ENCODE measurements at places on chromosomes 2 and 18.

DNA sequence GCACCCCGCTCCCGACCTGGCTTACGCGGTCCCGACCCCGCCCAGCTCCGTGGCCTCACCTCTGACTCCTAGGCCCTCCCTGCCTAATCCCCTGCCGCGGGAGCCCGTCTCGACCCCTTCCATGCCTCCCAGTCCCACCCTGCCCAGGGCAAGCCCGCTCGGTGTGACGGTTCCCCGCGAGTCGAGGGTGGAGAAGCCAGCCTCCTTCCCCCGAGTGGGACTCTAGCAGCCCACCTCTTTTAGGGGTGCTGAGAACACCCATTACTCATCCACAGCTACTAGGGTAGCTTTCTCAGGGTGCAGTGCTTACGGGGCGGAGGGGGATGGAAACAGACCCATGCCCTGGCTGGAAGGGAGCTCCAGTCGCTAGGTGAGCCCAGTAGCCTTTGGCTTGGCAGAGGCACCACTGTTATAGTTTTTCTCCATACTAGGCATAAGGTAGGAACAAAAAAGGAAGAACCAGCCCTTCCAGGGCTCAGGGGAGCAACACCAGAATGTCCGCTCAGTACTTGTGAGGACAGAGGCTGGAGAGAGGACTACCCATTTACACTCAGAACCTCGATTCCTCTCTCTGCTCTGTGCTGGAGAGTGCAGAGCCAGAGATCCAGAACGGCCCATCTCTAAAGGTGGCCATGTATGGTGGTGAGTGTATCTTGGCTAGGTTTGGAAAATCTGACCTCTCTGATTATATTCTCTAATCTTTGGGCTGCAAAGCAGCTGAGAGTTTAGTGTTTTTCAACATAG is 606 bp downstream of the AGBL5 start:
- no peak for DNase-seq

- no peak for DNase-seq
These were observed 224.9 kb upstream of the BOD1L2 start for GRCh38 chr18:56921896-56922480.

- no peak for DNase-seq
These were observed 38.6 kb upstream of the EPHA4 start for GRCh38 chr2:221610675-221611074.

GRCh38 chr2:26203906-26204305 is 31.0 kb downstream of the GAREM2 start:
- no peak for DNase-seq

- no peak for DNase-seq
These were observed 1.9 kb downstream of the CNPPD1 start for GRCh38 chr2:219174801-219175200.

DNA sequence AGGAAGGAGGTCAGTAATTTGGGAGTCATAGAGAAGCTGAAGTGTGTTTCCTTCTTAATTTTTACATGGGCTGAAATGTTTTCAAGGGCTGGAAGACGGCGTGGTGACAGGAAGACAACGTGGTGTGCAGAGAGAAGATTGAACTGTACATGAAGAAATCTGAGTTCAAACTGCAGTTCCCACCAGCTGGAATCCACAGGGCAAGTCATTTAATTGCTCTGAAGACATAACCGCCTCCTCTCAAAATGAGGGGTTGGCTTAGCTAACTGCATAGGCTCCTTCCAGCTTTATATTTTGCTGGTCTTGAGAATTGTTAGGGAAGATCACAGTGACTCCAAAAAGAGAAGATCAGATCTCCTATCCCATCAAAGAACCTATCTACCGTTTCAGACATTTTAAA is 103.9 kb downstream of the SLC8A1 start:
- no peak for DNase-seq

- no peak for DNase-seq
These were observed 8.8 kb upstream of the PRSS56 start for GRCh38 chr2:232511336-232511890.

DNA sequence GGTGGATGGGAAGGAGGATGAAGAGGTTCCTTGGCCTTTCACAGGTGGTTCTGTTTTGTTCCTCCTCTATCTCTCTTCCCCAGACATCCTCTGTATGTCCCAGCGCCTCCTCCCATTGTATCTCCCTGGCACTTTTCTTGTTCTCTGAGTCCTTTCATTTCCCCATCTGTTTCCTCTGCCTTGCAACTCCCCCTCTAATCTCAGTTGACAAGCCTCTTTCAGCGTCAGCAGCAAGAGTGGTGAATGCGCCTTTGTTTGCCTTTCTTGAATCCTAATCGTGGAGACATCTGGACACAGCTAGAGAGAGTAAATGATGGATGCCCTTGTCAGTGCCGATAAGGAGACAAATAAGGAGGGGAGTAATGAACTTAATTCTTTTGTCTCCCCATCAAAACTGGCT is 167.0 kb downstream of the NDUFA10 start:
- DNase-seq, result no peak

GRCh38 chr2:20818820-20819219 is 4.1 kb downstream of the LDAH start:
- no peak for DNase-seq

- no peak for DNase-seq
These were observed 104.5 kb downstream of the VAPA start for GRCh38 chr18:10018289-10018688.

- DNase-seq, result no peak
These were observed 21.6 kb downstream of the MAP4K4 start for GRCh38 chr2:101718993-101719571.

DNA sequence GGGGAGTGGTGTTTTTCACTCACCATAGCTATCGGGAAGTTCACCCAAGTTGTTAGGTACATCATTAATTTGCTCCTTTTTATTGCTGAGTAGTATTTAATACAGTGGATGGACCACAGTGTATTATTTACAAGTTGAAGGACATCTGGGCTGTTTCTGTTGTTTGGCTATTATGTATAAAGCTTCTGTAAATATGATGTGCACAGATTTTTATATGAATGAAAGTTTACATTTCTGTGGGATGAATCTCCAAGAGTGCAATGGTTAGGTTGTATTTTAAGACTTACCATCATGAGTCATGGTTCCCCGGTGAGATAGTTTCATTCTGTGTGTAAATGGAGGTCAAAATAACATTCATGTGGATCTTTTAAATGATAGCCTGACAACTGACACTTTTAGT is 337.4 kb downstream of the PTPRM start:
- DNase-seq, result peak; percentile 71

- no peak for DNase-seq
These were observed 146.7 kb upstream of the SMIM21 start for GRCh38 chr18:75574187-75574586.

DNA sequence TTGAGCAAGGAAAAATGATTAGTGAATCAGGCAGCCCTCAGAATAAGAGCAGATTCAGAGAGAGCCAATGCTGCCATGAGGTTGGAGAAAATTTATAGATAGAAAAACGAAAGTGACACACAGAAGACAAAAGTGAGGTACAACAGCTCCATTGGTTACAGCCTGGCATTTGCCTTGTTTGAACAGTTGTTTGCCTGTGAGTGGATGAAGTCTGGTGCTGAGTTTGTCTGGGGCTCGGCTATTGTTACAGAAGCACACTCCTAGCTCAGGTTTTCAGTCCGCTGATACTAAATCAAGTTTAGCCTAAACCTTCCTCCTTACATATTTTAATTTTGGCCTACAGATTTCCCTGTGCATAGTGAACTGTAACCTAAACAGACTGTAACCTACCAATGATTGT is 387.8 kb upstream of the RAB12 start:
- no peak for DNase-seq

DNA sequence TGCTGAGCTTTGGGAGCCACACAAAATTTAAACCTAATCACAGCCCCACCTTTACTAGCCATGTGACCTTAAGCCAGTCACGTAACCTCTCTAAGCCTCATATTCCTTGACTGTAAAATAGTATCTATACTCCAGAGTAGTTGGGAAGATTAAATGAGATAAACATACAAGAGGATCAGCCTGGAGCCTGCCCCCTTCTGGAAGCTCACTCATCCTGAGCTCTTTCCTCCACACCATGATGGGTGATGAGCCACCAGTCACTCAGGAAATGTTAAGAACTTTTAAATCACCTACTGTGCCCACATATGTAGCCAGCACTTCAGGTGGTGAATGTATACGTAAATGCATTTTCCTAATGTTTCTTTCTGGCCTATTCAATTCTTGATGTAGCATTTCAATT is 195.9 kb upstream of the DDX18 start:
- DNase-seq, result no peak

GRCh38 chr2:80153151-80153550 is 151.4 kb downstream of the LRRTM1 start:
- DNase-seq, result peak; percentile 19

- peak; percentile 81 for DNase-seq
These were observed 158.8 kb downstream of the TMEFF2 start for GRCh38 chr2:192035731-192036442.

DNA sequence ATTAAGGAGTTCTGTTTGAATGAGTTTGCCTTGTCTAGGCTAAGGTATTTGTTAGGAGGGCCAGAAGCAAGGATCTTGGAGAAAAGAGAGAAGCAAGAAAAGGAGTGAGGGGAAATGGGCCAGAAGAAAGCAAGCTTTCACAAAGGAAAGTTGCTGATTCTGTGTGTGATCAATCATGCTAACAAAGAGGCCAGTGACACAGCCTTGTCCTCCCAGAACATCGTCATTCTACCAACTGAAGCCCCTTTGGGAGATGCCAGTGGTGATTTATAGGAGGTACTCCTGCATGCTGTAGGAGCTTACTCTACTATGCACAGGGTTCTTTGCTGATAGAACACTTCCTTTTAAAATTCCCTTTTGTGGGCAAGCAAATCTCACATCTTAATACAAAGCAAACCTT is 449.2 kb upstream of the SPRED2 start:
- no peak for DNase-seq

DNA sequence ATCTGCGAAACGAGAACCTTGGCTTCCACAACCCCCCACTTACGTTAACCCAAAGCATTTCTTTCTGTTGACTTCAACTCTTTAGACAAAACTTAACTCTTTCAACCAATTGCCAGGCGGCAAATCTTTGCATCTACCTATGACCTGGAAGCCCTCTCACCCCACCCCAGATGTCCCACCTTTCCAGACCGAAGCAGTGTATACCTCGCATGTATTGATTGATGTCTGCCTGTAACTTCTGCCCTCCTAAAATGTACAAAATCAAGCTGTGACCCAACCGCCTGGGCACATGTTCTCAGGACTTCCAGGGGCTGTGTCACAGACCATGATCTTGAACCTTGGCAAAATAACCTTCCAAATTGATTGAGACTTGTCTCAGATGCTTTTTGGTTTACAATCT is 12.3 kb downstream of the AQP12B start:
- DNase-seq, result no peak

GRCh38 chr2:4979111-4979510 is 713.1 kb upstream of the SOX11 start:
- no peak for DNase-seq

GRCh38 chr18:55609160-55609825 is 21.3 kb upstream of the TCF4 start:
- DNase-seq, result no peak

- peak; percentile 42 for DNase-seq
These were observed 42.5 kb downstream of the DOCK10 start for GRCh38 chr2:224999754-225000153.

GRCh38 chr2:69450735-69451416 is 13.6 kb upstream of the NFU1 start:
- DNase-seq, result no peak

GRCh38 chr18:50796495-50796894 is 23.3 kb downstream of the MRO start:
- no peak for DNase-seq

DNA sequence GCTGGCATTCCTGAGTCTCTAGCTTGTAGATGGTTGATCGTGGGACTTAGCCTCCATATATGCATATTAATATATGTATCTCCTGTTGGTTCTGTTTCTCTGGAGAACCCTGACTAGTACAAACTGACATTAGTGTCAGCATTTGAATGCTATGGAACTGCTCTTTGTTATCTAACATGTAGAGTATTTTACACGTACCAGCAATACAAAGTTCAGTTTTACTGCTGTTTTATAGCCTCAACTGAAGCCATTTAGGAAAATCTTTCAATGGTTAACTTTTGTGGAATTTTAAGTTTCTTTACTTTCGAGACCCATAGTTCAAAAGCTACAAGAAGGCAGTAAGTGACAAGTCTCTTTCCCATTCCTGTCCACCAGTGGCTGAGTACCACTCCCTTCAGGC is 418.4 kb downstream of the NUP35 start:
- DNase-seq, result no peak

DNA sequence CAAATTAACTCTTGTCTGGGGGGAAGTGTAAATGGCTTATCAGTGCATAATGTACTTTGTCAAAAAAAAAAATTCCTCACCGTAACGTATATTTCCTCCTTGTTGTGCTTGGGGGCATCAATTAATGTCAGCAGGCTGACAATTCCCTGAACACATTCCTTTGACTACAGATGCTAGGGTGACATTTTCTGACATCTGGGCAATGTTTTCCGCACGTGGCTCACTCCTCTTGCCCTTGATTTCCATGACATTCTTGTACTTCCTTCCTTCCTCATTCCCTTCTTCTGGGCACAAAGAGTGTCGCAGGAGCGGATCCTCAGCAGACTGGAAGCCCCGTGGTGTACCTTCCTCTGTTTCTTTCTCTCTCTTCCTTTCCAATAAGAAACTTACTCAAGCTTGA is 173.7 kb downstream of the SP3 start:
- no peak for DNase-seq

DNA sequence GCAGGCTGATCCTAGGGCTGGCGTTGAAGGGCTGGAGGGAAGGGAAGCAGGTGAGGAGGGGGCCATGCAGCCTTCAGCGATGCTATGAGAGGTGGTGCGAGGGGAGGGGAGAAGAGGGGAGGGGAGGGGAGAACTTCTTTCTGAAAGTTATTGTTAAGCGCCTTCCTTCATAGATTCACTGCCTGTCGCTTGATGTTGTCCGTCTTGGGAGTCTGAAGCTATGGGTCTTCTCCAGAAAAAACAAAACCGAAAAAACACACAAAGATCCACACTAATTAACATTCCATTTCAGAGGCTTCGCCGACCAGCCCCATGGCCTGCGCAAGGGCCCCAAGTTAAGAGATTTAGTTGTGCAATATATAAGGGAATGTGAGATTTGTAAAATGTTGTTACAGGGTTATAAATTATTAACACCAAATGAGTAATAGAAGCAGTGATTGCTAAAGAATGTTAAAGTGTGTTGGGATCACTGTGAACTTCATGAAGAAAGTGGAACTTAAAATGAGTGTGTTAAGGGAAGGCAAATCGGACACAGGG is 758 bp downstream of the CFAP221 start:
- DNase-seq, result no peak

GRCh38 chr2:119472749-119473148 is 41.1 kb downstream of the TMEM37 start:
- DNase-seq, result no peak
